ENCODE measurements at places on chromosomes 12 and 14. TPM values are rescaled to one million over a fixed set of nuclear protein-coding genes. Genes with fewer than 3 reads are reported as not detected.

The TMEM132C gene
- not detected for total RNA-seq

DNA sequence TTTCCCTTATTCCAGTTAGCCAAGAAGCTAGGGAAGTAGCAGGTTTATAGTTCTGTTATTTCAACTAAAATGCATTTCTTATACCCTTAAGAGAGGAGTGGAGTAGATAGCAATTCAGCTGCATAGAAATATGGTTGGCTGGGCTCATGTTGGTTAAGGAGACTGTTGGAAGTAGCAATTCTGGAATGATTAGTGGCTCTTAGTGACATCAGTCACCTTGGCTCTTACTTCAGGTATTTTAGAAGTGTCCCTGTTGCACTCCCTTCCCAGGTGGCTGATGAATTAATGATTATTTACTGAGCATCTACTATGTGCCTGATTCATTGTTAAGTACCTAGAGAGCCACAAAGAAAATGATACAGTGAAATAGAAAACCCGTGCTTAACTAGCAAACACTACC lies 128.1 kb downstream of the MGST1 start:
- DNase-seq = no peak

- DNase-seq = no peak
These were observed 35.3 kb downstream of the TSPAN19 start for GRCh38 chr12:85000729-85001128.

DNA sequence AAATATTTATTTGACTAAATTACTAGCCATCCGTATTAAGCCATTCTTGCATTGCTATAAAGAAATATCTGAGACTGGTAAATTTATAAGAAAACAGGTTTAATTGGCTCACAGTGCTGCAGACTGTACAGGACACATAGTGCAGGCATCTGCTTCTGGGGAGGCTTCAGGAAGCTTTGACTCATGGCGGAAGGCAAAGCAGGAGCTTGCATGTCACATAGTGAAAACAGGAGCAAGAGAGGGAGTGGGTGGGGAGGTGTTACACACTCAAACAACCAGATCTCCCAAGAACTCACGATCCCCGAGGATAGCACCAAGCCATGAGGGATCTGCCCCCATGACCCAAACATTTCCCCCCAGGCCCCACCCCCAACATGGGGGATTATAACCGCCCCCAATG lies 26.7 kb upstream of the RAB21 start:
- no peak for DNase-seq
